Muscle of leg (tissue), 16 donors: ENCODE measurements at places on chromosomes 13 and 19.

GRCh38 chr19:51607920-51608562, 22.2 kb downstream of the SIGLEC5 start:
- DNase-seq: peak; percentile 69

DNA sequence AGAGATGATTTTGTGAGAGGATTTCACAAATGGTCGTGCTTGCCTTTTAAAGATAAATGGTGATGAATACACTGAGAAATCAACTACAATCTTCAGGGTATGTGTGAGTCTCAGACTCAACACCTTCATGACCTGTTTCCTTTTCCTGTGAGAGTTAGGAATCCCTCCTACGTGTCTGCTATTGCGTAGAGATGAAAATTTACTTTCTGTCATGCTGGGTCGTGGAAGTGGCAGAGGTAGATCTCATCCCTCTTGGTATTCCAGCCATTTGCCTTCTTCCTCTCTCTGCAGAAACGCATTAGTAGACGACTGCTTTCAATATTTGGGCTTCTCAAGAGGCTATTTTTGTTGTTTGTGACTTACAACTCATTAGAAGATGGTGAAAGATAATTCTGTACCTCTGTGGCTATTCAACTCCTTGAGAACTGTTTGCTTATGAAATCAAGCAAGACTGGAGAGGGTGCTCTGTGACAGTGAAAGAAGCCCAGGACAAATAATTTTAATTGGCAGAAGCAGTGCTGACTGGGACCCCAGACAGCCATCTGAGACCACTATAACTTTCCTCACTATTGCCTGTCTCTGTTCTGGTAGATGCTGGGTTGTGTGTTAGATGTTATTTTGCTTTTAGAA, 233.1 kb downstream of the LACC1 start:
- DNase-seq: no peak

- DNase-seq: peak; percentile 72
Observed at GRCh38 chr13:39452417-39452816, 150.6 kb downstream of the LHFPL6 start.

DNA sequence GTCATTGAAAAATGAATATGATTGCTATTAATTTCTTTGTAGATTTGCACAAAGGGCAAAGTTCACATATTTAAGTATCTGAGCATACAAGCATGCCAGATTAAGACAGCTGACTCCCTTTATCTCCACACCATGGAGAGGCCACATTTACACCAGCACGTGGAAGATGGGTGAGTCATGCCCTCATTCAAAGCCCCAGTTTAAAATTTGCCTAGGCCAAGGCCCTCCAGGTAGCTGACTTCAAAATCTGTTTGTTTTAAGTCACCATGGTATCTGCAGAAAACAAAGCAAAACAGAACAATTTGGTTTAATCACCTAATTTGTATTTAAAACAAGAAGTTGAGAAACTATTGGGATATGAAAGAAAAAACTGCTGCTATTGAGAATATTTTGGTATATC, 109.2 kb downstream of the ESD start:
- peak; percentile 37 for DNase-seq

- DNase-seq: peak; percentile 9
Observed at GRCh38 chr13:91564396-91564795, 166.0 kb downstream of the GPC5 start.

GRCh38 chr19:35179830-35180229, 25.3 kb downstream of the FXYD5 start:
- DNase-seq: no peak

GRCh38 chr13:84455143-84455905, 573.0 kb upstream of the SLITRK1 start:
- DNase-seq: no peak
